ENCODE measurements at places on chromosomes 6 and 20.

GRCh38 chr6:109897025-109897424 is 81.1 kb upstream of the GPR6 start:
- no peak overlapping the region for H3K4me3 ChIP-seq
- DNase-seq: no peak
- H3K27me3 ChIP-seq: no peaks in the 10 kb centered on the region
- peaks cover 52% of the 10 kb centered on the region for H3K4me1 ChIP-seq
- H3K27ac ChIP-seq: no peak overlapping the region
- peaks cover 23% of the 10 kb centered on the region for H3K36me3 ChIP-seq

- DNase-seq: peak; percentile 18
- no peak overlapping the region for H3K27ac ChIP-seq
- H3K27me3 ChIP-seq: no peaks in the 10 kb centered on the region
- H3K4me1 ChIP-seq: peaks cover 34% of the 10 kb centered on the region
- peaks cover 2% of the 10 kb centered on the region for H3K36me3 ChIP-seq
- H3K4me3 ChIP-seq: no peak overlapping the region
Measured at GRCh38 chr6:20716865-20717264, 182.6 kb downstream of the CDKAL1 start.

- no peak overlapping the region for H3K4me3 ChIP-seq
- no peak overlapping the region for H3K27ac ChIP-seq
- peaks cover 5% of the 10 kb centered on the region for H3K27me3 ChIP-seq
Measured at GRCh38 chr20:57795977-57796560, 86.3 kb upstream of the PMEPA1 start.

- DNase-seq: no peak
- peaks cover 2% of the 10 kb centered on the region for H3K4me1 ChIP-seq
- H3K36me3 ChIP-seq: peaks cover 54% of the 10 kb centered on the region
- H3K27me3 ChIP-seq: no peaks in the 10 kb centered on the region
- no peak overlapping the region for H3K4me3 ChIP-seq
Measured at GRCh38 chr6:158604048-158604406, 40.5 kb downstream of the DYNLT1 start.

GRCh38 chr6:6217855-6218758 is 102.4 kb downstream of the F13A1 start:
- no peaks in the 10 kb centered on the region for H3K36me3 ChIP-seq
- no peaks in the 10 kb centered on the region for H3K4me1 ChIP-seq
- H3K27me3 ChIP-seq: peaks cover 17% of the 10 kb centered on the region
- H3K27ac ChIP-seq: no peak overlapping the region
- DNase-seq: no peak
- no peak overlapping the region for H3K4me3 ChIP-seq

GRCh38 chr6:82862543-82862942 is 203.1 kb downstream of the UBE3D start:
- DNase-seq: no peak
- H3K4me3 ChIP-seq: no peak overlapping the region
- H3K36me3 ChIP-seq: no peaks in the 10 kb centered on the region
- no peak overlapping the region for H3K27ac ChIP-seq
